ENCODE measurements at places on chromosomes 5 and 9. TPM values are rescaled to one million over a fixed set of nuclear protein-coding genes. Genes with fewer than 3 reads are reported as not detected.

DNA sequence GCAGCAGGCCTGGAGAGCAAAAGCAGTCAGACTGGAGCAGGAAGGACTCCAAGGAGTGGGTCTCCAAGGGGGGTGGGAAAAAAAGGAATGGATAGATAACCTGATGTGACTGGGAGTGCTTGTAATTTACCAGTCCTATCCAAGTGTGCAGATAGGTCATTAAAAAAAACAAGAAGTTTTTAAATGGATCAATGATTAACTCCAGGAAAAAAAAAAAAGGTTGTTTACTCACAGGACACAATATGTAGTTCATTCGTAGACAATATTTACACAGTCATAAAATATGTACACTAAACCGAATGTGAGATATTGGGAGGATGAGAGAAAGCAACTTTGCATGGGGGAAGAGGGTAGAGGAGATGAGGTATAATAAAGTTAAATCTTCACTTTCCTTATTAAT, 20.4 kb downstream of the ZBTB5 start:
- no peak for DNase-seq

FOXD1 gene
- total RNA-seq, result 17.0 TPM

DNA sequence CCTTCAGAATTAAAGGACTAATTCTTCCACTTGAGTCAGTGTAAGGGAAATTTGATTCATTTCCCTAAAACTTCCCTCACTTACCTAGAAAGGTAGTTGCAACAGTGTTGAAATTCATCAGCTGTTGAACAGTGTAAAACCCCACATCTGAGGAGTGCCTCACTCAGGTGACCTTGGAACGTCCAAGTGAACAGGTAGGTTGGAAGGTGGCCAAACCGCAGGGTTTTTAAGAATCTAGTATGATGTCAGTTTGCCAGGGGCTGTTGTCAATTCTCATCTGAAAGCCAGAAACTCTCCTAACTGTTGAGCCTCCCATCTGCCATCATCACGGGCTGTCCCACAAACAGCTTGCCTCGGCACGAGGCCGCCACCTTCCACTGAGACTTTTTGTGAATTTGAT, 105.7 kb downstream of the TMEM174 start:
- no peak for DNase-seq

PCDHGB6 gene
- total RNA-seq, result 8.0 TPM

GRCh38 chr5:174900240-174900865, 176.0 kb downstream of the MSX2 start:
- DNase-seq, result no peak

- DNase-seq, result no peak
These were observed 320.5 kb upstream of the CD180 start for GRCh38 chr5:67516948-67517565.

TMOD1 gene
- total RNA-seq, result not detected

- DNase-seq, result no peak
These were observed 333.8 kb upstream of the GRIN3A start for GRCh38 chr9:102072059-102072764.

DNA sequence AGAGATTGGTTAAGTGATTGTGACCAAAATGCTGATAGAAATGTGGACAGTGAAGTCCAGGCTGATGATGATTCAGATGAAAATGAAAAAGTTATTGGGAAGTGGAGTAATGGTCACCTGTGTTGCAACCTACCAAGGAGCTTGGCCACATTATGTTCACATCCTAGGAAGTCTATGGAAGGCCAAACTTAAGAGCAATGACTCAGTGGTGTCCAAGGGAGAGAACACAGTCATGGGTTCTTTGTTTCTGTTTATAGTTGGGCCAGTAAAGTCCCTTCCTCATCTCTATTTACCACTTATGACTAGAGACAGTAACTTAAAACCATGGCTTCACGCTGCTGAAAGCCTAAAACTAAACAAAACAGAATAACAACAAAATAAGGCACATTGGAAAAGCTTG, 555.3 kb upstream of the DAB2 start:
- no peak for DNase-seq

DNA sequence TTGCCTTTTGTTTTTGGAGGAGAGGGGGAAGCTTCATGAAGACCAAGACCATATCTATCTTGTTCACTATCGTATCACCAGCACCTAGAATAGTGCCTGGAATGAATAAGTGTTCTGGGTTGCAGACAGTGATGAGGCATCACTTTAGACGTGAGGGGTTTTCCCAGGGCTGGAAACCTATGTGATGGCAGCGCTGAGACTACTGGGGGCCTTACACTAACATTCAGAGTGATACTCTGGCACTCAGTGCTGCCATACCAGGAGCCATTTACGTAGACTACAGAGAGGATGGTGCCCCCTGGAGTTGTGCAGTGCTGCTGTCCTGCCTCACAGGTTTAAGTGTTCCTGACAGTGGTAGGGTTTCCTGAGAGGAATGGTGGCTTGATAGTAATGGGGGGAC, 6.9 kb downstream of the CCL19 start:
- peak; percentile 80 for DNase-seq

DNA sequence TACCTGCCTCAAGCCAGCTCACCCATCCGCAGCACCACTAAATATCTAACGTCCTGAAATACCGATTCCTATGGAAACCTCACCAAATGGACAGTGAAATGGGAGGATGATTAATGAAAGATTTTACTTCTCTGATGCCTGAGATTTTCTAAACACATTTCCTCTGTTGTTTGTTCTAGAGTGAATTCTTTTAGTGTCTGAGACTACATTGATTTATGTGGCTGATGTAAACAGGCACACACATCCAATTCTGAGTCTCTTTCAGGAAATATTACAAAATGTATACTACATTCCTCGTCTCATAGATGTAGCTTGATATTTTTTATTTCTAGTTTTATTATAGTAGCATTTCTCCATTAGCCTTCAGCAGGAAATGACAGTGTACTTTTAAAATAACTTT, 20.5 kb upstream of the ADCY2 start:
- DNase-seq, result no peak
